Left lung (tissue), 14 donors: ENCODE measurements at places on chromosomes 16 and 17.

DNA sequence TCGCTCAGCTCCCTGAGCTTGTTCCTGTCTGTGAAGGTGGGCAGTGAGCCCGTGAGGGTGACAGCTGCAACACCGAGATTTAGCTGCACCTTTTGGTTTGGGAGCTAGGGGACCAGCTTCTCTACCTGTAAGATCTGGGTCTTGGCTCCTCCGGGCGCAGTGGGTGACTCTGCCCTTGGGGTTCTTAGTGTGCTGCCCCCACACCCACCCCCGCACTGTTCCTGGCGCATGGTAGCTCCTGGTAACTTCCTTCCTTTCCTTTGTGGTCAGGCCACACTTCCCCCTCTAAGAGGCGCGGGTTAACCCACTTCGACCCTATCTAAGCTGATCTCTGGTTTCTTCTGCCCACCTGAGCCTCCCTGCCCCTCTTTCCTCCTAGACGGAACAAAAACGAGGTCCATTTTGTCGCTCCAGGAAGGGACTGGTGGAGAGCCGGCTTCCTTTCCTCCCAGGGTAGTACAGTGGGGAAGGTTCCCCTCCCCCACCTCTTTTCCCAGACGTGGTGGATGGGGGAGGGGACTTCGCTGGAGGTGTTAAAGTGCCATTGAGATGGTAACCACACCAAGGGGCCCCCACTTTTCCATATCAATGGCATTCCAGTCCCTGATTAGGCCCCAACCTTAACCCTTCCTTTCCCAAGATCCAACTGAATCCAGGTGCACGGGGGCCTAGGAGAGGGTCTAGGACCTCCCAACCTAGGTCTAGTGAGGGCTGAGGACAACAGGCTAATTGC is 4.6 kb upstream of the CLDN9 start:
- DNase-seq, result peak; percentile 74

GRCh38 chr17:77664097-77664729 is 294.3 kb upstream of the TNRC6C start:
- no peak for DNase-seq

DNA sequence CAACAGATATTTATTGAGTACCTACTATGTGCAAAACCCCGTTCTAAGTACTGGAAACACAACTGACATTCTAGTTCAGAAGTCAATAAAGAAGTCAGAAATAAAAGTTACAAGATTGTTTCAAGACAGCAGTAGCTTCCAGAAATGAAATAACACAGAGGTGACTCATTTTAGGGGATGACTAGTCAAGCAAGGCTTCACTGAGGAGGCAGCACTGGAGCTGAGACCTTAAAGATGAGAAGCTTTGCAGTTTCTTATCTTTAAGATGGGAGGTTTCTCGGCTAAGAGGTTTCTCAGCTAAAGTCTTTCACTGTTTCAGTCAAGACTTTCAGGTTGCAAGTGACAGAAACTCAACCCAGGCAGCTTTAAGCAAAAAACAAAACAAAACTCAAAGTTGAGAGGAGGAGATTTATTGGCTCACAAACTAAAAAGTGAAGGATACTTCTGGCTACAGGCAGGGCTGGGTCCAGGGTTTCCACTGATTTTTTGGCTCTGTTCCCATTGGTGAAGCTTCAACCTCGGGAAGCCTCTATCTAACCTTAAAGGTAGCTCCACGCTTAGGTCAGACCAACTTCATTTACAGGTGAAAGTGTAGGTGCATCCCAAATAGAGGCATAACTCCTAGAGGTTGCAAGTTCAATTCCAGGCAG is 7.4 kb upstream of the MMP2 start:
- no peak for DNase-seq

- no peak for DNase-seq
Observed at GRCh38 chr16:67198238-67198734, 645 bp upstream of the ELMO3 start.

GRCh38 chr16:11215935-11216556 is 40.0 kb downstream of the SOCS1 start:
- no peak for DNase-seq

GRCh38 chr17:63762161-63763078 is 11.0 kb downstream of the CCDC47 start:
- no peak for DNase-seq

DNA sequence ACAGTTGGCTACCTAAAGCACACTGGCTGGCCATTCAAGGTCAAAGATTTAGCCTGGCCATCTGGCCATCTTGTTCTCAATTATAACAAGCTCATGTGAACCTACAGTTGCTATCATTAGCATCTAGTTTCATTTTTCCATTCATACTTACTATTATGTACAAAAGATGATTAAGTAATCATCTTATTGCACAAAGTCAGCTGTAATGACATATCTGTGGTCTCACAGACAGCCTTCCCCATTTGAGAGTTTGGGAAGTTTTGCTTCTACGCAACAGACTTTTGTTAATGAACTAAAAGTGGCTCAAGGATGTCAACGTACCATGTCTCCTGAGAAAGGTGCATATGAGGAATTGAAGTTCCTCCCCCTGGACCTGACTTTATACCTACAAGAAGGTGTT is 51.3 kb downstream of the HS3ST3B1 start:
- DNase-seq, result no peak

GRCh38 chr17:57726838-57727237 is 18.3 kb downstream of the CCDC182 start:
- DNase-seq, result no peak

- DNase-seq, result peak; percentile 28
Observed at GRCh38 chr17:55040611-55041010, 72.0 kb downstream of the STXBP4 start.

DNA sequence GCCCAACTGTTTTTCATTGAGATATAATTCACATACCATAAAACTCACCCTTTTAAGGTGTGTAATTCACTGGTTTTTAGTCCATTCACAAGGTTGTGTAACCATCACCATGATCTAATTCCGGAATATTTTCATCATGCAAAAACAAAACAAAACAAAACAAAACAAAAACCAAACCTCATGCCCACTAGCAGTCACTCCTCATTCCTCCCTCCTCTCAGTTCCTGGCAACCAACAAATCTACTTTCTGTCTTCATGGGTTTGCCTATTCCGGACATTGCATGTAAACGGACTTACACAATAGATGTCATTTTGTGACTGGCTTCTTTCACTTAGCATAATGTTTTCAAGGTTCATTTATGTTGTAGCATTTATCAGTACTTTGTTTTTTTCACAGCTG is 4.5 kb upstream of the NOD2 start:
- no peak for DNase-seq

GRCh38 chr17:43517615-43518386 is 28.3 kb downstream of the ETV4 start:
- no peak for DNase-seq

DNA sequence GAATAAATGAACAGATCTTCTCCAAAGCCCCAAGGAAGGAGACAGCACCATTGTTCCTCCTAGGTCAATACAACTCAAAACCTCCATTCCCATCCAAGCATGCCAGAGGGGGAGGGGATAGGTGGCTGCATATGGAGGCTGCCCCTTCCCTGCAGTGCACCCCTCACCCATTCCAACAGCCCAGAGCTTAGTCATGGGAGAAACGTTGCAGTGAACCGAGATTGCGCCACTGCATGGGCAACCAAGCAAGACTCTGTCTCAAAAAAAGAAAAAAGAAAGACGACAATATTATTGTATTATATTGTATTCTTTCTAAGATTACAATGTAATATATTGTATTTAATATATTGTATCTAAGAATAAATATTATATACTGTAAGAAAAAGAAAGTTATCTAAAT is 36.4 kb upstream of the CD300E start:
- no peak for DNase-seq

DNA sequence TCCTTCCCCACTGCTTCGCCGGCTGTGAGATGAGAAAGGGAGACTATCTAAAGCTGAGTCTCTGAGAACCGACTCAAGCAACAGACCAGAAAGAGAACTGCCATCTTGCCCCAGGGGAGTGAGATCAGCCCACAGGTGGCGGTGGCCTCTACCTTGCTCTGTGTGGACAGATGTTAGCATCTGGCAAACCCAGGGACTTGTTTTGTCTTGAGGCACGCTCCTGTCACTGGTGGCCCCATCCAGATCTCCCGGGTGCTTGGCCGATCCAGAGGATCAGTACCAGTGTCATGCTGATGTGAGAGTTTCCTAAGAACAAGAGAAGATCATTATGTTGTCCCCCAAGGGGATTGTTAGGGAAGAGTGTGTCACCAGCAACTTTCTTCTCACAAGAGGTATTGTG is 101.4 kb downstream of the CACNG3 start:
- DNase-seq, result no peak

GRCh38 chr16:4477966-4478365 is 1.8 kb downstream of the HMOX2 start:
- no peak for DNase-seq

- peak; percentile 67 for DNase-seq
Observed at GRCh38 chr17:61464130-61464842, 12.1 kb downstream of the TBX4 start.

- DNase-seq, result no peak
Observed at GRCh38 chr17:77126519-77126918, 14.2 kb upstream of the SEC14L1 start.

- no peak for DNase-seq
Observed at GRCh38 chr16:59859676-59860402, 1125.7 kb upstream of the GOT2 start.

DNA sequence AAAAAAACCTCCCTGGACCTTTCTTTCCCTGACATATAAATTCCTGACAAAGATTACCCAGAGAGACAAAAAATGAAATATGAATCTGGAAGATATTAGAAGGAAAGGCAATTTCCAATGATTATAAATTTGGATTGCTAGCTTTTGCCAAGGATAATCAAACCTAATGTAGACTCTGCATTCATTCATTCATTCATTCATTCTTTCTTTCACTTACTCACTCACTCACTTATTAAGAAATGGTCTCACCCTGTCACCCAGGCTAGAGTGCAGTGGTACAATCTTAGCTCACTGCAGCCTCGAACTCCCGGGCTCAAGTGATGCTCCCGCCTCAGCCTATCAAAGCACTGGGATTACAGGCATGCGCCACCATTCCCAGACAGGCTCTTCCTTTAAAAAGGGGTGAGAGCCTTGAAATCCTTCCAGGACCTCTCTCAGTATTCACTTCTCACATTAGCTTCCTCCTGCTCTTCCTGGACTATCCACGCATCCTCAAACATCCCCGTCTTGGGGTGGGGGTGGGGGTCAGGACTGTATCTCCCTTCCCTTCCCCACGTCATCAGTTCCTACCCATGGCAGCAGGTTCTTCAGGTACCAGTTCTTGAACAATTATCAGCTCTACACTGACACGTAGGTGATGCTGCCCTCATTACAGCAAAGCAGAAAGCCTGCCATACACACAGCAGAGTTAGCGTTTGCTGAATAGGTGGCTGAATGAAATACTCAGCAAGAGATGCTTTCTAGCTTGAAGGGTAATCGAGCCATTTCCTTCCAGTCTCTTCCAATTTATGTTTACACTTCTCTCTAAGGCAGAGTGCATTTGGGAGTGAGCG is 19.8 kb downstream of the PRPSAP1 start:
- no peak for DNase-seq

DNA sequence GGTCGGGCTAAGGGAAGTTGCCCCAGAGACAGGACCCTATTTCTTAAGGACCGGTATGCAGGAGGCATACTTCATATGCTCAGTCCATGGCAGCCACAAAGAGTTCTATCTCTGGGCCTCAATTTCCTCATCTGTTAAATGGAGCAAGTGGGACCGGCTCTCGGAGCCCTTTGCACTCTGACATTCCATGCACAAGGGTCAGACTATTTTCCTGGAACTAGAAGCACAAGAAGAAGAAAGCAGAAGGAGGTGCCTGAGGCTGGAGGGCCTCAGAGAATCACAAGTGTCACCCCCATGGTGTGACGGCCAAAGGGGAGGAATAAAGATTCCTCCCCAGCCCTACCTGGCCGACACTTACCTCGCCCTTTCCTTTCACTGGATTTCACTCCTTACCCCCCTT is 115.8 kb downstream of the GSG1L start:
- no peak for DNase-seq

DNA sequence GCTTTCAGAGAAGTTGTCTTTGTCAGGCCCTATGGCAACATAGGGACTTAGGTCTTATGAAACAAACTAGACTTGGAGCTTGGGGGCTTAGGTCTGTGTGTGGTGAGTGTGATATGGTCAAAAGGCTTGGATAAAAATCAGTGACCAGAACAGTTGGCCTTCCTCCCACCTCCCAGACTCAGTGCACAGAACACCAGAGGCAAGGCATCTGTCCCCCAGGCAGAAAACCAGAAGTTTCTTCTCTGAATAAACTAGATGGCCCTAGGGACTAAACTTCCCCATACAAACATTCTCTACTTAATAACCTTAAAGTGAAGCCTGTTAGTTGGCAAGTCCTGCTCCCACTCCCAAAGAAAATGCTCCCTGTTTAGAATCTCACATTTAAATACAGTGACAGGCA is 39.2 kb upstream of the PMFBP1 start:
- no peak for DNase-seq

GRCh38 chr17:45722161-45722560 is 62.0 kb upstream of the CRHR1 start:
- no peak for DNase-seq

DNA sequence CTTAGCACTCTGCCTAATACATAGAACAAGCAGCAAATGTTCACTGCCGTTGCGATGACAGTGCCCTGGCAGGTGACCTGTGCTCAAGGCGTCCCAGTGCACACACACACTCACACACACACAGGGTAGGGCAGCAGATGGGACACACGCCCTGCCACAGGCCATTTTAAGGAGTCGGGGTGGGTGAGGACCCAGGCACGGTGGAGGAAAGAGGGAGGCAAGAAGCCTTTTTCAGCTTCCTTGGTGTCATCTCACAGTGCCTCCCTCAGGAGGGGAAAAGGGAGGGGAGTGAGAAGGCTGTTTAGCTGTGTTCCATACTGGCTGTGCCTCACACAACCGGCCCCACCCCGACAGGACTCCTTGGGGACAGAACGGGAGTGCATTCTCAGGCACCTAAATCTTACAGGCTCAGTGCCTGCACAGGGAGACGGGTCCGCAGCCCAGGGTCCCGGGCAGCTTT is 1.5 kb downstream of the PITPNM3 start:
- no peak for DNase-seq

DNA sequence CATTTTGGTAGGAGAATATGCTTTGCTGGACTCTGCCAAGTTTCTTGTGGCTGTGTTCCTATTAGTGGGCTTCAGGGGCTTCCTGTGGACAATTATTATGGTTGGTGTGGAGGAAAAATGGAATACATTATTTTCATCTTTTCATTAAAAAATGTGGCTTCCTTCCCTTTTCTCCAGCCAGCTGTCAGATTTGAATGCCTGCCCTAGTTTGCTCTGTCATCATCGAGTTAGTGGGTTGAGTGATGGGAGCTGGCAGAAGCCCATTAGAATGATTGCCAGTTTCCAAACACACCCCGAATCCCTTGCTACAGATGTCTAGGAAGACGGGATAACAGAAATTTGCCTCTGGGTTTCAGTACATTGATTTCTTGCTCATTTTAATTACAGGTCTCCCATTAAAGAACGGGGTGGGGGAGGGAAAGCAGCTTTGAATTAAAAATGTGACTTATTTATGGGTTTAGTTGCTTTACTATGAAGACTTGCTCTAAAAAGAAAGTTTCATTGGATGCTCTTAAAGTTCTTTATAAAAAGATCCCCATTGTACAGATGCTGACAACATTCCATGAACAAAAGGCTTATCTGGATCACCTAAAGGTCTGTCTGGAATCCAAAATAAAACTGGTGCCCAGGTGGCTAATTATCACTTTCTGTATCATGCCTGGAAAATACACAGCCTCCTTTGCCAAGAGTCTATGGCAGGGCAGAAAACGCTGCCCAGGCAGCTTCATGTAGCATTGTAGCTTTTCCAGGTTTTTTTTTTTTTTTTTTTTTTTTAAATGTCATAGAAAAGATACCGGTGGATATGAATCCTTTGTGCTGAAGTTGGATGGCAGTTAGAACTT is 103.6 kb downstream of the PRKCA start:
- peak; percentile 26 for DNase-seq
